ENCODE measurements at places on chromosomes 6 and 20.

DNA sequence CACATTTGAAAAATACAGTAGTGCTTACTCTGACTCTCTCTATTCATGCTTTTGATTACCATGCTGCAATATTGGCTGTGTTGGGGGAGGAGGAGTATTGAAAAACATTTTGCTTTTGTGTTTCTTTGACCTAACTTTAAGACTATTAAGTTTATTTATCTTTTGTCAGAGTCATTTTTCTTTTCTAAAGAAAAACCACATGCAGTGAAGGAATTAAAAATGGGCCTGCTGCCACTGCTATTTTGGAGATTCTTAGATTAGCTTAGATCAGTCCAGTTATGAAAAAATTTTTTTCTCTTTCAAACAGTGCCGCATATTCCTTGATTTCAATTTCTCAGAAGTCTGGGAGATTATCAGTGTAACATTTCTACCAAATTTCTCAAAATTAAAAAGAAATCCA, 36.1 kb downstream of the BCKDHB start:
- DNase-seq, result no peak

DNA sequence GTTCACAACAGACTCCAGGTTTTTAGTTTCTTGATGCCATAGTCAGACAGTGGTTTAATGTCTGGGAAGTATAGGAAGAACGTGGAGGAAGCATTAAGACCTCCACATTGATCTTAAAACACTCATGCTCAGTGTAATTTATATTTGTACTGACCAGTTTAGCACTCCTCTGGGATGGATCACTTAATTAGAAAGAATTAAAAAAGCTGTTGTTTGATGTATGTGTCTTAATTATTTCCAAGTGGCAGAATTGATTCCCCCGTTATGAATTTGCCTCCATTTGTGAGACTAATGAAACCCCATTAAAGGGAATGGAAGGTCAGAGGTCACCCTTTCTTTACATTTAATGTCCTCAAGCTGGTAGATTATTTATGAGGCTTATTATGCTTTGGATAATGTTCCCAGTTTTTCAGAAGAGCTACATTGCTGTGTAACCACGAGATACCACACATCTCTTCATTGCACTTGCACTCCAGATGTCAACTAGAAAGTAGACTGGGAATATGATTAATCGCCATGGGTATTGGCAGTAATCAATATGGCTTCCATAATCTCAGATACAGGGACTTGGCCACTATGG, 270.0 kb upstream of the JAG1 start:
- no peak for DNase-seq

- no peak for DNase-seq
Measured at GRCh38 chr20:47136782-47137181, 219.7 kb downstream of the ZMYND8 start.

DNA sequence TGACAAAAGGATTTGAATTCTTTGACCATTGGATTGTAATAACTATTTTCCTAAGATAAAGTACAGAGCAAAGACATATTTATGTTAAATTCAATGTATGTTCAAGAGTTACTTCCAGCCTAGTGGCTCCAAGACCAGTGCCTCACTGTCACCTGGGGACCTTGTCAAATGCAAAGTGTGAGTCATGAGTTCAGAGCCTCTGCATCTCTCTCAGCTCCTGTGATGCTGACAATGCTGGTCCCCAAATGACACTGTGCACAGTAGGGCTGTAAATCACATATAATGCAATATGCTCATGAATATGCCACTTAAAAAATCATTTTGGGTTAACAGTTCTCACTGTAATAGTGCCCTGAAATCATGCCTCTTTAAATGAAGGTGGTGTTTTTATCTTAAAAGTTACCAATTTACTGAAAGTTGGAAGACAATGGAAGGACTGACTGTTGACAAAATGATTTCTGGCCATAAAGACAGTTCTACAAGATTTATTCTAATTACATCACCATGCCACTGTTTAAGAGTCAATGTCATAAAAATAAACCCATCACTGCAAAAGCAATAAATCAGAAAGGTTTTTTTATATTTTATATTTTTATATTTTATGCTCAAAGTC, 62.1 kb downstream of the NRSN1 start:
- DNase-seq, result no peak

DNA sequence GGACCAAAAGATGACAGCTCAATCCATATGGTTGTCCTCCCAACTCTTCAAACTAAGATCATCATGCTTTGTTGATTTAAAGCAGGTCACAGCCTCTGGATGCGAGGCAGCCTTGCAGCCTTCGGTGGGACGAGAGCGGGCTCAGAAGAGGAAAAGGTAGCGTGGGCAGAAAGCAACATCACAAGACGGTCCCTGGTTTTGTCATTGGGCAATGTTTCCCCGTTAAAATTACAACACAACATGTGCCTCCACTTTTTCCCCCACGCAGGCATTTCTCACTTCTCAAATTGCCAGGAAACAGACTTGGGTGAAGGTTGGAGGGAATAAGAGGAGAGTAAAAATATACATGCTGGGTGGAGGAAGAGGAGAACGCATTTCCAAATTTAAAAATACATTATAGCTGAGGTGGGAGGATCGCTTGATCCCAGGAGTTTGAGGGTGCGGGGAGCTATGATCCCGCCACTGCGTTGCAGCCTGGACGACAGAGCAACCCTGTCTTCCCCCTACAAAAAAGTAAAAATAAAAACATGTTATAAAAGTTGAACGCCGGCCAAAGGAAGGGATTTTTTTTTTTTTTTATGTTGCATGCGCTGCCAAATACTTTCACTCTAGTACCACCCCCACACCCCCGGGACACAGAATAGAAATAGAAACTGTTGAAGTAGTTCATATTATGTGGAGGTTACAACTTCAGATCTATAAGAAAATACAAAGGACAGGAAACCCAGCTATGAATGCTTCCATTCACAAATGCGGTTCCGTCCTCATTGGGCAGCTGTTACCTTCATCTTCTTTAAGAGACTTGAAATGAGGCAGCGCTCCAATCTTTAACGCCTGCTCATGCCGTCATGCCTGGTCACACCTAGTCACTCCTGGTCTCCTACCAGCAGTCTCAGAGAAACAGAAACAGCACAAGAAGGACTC, 13.9 kb upstream of the NAA20 start:
- DNase-seq, result no peak
